GDM1 (cell line): ENCODE measurements at places on chromosomes 7 and 10.

DNA sequence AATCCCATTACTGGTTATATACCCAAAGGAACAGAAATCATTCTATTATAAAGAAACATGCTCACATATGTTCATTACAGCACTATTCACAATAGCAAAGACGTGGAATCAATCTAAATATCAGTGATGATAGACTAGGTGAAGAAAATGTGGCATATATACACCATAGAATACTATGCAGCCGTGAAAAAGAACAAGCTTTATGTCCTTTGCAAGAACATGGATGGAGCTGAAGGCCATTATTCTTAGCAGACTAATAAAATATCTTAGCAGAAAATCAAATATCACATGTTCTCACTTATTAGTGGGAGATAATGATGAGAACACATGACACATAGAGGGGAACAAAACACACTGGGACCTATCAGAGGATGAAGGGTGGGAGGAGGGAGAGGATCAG is 38.8 kb downstream of the CAPZA2 start:
- no peak for DNase-seq

GRCh38 chr10:636769-637168 is 52.7 kb downstream of the DIP2C start:
- DNase-seq = no peak

DNA sequence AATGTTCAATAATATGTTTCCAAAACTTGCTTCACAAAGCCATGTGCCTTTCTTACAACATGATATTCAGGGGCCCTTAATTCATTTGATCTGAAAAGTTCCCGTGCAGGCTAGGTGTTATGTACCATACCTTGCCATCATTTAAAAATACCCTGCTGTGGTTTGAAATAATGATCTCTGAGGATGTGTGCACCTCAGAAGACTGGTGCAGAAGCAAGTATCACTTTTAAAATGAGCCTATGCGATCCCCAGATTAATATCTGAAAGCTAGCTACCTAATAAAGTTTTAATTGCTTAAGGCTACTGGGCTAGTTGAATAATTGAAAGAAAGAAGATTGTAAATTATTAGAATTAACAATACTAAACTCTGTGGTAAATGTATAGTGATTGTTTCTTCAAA is 262.4 kb downstream of the CDK14 start:
- DNase-seq = no peak

GRCh38 chr7:71497256-71497946 is 365.5 kb downstream of the GALNT17 start:
- no peak for DNase-seq

- no peak for DNase-seq
Measured at GRCh38 chr7:29315122-29315891, 120.7 kb downstream of the CHN2 start.

- DNase-seq = no peak
Measured at GRCh38 chr10:24569828-24570657, 153.6 kb downstream of the ARHGAP21 start.

- no peak for DNase-seq
Measured at GRCh38 chr7:915291-916218, 38.9 kb downstream of the ADAP1 start.

GRCh38 chr10:70770001-70770400 is 15.2 kb downstream of the TBATA start:
- no peak for DNase-seq

- no peak for DNase-seq
Measured at GRCh38 chr10:79090134-79090803, 21.5 kb downstream of the ZMIZ1 start.
